G401 (cell line): ENCODE measurements at places on chromosomes 2 and 18. TPM values are rescaled to one million over a fixed set of nuclear protein-coding genes. Genes with fewer than 3 reads are reported as not detected.

CHRND gene
- not detected in 2 replicates for total RNA-seq

REG3A gene
- not detected in 2 replicates for total RNA-seq

BMP10 gene
- total RNA-seq: not detected in 2 replicates

NCKAP5 gene
- not detected in 2 replicates for total RNA-seq

KCNK3 gene
- not detected in 2 replicates for total RNA-seq

SAG gene
- total RNA-seq: 0.80 TPM in 1 of 2 replicates, not detected in the other

FSHR gene
- not detected in 2 replicates for total RNA-seq

- DNase-seq: no peak
Measured at GRCh38 chr2:151770995-151771394, 36.7 kb upstream of the NEB start.

DNA sequence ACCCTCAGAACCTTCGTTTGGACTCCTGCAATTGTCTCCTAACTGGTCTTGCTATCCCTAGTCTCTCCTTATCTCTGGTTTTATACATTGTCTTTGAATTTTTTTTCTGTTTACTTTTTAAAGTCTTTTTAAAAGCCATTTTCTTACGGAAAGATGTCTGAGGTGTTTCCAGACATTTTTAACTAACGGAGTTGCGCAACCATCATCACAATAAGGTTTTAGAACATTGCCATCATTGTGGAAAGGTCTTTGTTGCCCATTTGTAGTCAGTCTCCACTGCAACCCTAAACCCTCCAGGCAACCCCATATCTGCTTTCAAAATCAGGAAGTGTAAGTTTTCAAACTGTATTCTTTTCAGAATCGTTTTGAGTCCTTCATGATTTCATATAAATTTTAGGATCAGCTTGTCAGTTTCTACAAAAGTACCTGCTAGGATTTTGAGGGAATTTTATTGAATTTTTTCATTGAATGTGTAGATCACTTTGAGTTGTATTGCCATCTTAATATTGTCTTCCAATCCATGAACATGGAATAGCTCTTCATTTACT, 46.3 kb downstream of the ANKRD12 start:
- DNase-seq: no peak

DNA sequence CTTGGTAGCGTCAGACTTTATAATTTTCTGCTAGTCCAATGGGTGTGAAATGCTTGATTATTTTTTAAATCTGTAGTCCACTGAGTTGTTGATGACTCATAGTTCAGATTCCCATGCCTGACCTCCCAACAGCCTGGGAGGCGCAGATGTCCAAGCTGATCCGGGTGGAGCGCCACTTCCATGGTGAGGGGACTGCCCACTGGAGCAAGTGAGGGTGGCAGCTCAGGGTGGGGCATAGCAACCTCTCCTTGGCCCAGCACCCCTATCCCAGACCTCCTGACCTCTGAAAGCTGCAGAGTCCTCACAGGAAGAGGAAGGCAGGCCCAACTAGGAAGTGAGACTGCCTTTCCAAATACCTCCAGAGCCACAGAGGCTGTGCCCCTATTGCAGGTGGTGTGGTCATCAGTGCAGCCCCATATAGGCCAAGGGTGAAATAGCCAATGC, 4.4 kb downstream of the MAL start:
- no peak for DNase-seq

- DNase-seq: no peak
Measured at GRCh38 chr2:129113776-129114175, 795.1 kb upstream of the HS6ST1 start.

DNA sequence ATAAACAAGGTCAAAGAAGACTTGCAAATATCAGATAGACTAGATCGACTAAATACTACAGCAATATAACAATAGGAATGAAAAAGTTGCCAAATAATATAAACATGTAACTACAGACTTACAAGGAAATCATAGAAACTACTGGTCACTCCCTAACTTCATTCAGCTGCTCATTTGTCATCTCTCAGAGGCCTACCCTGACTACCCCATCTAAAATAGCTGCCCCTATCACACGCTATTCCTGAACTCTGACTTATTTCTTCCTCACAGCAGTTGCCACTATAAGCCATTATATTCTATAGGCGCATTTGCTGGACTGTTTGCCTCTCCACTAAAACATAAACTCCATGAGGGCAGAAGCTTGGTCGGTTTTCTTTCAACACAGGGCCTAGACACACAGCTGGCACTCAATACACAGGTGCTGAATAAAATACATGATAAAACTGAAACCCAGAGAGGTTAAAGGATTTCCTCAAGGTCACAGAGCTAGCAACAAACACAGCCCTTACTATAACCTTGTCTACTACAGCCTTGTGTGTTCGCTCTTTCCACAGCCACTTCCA, 1.8 kb downstream of the STRN start:
- DNase-seq: no peak

DNA sequence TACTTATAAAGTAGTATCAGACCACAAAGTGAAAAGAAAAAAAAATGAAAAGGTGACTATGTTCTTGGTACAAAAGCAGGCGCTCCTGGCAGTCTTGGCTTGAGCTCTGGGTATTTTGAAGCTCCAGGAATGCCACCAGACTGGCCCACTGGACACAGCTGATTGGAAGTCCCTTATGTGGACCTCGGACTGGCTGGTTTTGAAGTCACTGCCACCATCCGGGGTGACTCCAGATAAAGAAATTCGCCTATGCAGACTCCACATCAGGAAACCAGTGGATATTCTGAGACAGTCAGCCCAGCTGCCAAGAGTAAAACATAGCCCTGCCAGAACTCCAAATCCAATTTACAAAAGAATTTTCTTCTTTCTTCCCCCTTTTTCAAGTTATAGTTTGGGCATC, 28.0 kb downstream of the ACKR3 start:
- no peak for DNase-seq

GRCh38 chr2:33581872-33582271, 17.2 kb downstream of the FAM98A start:
- no peak for DNase-seq

DNA sequence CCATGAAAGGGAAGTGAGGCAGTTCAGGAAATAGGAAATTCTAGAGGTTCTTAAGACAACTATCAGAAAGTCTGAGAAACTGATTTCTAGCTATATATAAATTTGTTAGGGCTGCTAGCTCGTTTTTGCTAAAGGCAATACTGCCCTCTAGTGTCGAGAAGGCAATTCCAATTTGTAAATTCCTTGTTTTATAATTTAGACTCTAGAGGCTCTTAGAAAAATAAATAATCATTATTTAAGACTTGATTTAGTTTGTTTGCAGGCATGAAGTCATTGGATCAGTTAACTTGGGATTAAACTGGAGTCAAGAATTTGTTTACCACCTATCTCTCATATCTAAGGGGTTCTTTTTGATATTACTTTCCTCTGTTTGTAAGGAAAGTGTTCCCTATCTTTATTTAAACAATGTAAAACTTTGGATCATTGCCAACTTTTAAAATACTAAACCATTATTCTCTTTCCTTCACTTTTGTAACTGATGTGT, 66.2 kb downstream of the ACVR2A start:
- peak; percentile 77 for DNase-seq

DNA sequence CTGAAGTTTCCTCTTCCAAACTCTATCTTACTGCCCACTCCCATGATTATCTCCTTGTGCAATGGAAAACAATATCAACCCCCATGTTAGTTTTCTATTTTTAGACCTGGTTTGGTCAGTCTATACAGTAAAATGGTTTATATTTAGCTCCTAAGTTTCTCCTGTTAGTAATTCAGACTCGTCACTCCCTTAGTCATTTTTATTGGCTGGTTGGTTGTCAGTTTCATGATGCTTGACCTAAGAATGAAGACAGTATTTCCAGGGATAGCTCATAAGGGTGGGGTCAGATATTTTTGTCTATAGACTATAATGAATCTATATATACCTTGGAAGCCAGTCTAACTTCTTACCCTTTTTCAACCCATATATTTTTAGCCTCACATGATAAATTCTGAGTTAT, 61.4 kb upstream of the NEUROD1 start:
- DNase-seq: no peak

DNA sequence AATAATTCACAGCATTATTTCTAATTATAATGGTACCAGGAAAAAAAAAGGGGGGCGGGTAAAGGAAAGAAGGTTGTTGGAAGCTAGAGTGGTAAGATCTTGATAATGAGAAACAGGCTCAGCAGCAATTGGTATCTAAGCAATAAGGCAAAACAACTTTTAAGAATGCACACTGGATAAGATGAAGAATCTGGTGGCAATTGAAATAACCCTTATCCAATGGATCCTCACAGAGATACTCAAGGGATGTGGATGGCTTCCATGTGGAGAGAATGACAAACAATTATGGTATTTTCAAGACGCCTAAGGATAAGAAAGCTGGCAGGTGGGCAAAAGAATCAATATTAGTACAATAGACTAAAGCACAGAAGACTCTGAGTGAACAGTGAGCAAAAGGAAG, 153.6 kb downstream of the UPP2 start:
- DNase-seq: no peak

- no peak for DNase-seq
Measured at GRCh38 chr18:55236150-55236931, 277.1 kb upstream of the CCDC68 start.

- peak; percentile 3 for DNase-seq
Measured at GRCh38 chr2:155947069-155947468, 385.5 kb downstream of the NR4A2 start.

DNA sequence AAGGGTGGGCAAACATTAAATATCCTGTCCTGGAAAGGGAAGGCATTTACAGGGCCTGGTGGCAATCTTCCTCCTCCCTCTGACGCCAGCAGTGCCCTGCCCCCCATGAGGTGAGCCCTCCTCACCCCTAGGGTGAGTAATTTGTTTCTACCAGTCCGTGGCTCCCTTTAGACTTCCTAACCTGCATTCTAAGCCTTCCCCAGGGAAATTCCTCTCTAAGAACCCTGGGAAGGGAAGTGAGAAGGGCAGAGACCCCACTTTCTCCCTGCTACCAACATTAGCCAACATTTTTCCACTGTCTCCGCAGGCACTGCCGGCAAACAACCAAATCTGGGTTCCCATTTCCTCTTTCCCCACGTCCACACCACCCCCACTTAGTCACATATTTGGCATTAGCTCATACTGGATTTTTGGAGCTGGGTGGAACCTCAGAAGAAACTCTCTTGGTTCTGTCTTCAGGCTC, 69.3 kb downstream of the NRP2 start:
- DNase-seq: no peak
